ENCODE measurements at places on chromosomes 1 and 21.

DNA sequence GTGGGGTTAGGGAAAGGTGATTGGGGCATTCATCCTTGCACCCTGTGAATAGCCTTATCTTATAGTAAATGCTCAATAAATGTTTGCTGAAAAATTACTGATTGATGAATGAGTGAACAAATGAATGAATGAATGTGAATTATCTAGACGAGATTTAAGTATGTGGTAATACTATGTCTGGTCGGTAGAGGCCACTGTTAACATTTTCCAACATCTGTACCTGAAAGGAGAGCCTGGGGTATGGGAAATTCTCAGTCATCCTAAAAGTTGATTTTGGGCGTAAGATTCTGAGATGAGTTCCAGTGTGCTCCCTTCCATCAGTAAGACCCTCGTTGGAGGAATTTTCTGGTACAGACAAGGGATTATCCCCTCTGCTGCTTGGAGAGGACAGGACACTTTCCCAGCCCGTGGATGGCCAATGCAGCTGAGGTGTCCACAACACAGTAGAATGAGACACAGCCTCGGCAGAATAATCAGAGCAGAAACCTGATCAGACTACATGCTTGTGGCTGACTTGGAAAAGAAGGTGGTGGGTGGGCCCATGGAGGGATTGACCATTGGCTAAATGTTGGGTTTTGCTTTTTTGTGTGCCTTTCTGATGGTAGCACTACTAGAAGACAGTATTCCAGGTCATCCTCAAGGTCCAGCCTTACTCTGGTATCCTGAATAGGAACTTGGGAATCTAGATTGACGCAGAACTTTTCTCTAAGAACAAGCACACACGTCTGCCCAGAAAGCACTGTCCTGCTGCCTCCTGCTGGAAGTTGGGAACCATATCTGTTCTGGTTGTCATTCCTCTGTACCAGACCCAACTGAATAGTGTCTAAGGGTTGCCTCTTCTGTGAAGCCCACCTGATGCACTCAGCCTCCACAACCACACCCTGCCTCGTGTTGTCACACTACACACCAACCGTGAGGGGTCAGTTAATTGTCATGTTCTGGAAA is 262.0 kb downstream of the TNR start:
- DNase-seq = peak; percentile 24

GRCh38 chr1:24742090-24742938 is 2.9 kb upstream of the CLIC4 start:
- no peak for DNase-seq

DNA sequence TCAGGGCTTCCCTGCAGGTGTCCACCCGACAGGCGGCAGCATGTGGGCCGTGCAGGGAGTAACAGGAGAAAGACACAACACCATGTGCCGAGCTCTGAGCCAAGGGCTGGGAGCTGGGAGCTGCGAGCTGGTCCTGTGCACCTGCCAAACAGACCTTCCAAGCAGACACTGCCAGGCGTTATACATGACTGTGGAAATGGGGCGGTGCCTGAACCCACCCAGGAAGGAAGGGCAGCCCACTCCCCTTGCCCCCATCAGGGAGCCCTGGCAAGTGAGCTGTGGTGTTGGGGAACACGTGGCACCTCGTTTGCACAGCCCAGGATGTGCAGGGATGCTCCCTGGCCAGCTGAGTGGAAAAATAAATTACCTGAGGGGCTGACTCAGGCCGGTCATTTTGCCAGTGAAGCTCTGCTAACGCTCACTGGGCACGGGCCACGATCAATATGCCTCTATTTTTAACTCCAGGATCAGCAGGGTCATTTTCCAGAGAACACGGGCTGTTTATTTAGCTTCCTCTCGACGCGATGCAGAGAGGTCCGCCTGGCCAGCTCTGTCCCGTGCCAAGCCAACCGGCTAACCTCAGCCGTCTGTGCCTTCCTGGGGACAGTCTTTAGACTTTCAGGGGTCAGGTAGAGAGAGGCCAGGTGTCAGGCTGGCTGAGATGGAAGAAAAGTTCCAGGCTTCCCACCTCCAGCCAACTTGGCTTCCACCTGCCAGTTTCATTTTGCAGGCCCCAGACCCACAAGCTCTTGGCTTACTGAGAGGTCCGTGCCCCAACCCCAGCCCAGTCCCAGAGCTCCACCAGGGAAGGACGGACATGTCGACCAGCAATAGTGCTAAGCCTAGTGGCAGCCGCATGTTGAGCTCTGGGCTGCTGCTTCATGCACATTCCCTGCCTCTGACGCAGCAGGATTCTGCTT is 196.7 kb upstream of the VAMP3 start:
- no peak for DNase-seq

GRCh38 chr1:156062189-156062588 is 1.2 kb downstream of the RAB25 start:
- DNase-seq = no peak

- DNase-seq = no peak
Observed at GRCh38 chr21:35168735-35169134, 119.6 kb upstream of the RUNX1 start.

DNA sequence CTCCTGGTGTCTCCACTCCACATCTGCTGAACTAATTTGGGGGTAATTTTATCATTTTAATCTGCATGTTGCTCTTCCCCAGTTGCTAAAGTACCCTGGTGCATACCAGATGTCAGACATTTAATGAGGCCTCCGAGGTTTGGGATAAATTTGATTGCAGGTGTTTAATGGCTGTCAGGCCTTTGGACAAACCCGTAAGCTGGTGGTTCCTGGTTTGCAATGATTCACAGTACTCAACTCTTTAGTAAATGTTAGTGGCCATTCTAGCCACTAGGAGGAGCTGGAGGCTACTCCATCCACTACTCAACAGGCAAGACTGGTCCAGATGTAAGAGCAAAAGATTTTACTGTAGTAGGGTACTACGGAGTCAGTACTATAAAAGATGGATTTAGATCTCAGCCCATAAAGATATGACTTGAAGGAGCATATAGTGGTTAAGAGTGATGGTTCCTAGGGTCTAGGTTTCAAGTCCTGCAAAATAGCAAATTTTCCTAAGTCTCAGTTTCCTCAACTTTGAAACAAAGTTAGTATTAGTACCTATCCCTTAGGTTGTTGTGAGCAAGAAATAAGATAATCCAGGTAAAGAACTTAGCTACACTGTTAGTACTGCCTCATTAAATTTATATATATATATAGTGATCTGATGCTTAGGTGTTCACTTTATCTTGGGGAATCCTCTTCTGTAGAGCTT is 132.8 kb downstream of the SNX7 start:
- peak; percentile 56 for DNase-seq

DNA sequence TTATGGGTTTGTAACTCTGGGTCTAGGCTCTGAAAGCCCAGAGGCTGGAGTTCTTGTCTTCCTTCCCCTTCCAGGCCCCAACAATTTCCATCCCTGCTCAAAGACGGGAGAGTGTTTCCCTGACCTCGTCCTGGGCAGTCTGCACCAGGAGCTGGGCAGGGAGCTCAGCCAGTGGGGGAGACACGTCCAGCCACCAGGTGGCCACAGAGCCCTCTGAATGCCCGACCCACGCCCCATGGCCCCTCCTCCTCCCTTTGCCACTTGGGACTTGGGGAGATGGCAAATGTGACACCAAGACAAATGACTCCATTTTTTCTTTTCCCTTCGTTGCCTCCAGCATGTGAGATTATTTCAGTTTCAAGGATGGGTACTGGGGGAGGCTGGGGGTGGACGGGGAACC is 159.9 kb upstream of the AJAP1 start:
- no peak for DNase-seq

- no peak for DNase-seq
Observed at GRCh38 chr1:39178541-39179431, 25.7 kb upstream of the MACF1 start.

DNA sequence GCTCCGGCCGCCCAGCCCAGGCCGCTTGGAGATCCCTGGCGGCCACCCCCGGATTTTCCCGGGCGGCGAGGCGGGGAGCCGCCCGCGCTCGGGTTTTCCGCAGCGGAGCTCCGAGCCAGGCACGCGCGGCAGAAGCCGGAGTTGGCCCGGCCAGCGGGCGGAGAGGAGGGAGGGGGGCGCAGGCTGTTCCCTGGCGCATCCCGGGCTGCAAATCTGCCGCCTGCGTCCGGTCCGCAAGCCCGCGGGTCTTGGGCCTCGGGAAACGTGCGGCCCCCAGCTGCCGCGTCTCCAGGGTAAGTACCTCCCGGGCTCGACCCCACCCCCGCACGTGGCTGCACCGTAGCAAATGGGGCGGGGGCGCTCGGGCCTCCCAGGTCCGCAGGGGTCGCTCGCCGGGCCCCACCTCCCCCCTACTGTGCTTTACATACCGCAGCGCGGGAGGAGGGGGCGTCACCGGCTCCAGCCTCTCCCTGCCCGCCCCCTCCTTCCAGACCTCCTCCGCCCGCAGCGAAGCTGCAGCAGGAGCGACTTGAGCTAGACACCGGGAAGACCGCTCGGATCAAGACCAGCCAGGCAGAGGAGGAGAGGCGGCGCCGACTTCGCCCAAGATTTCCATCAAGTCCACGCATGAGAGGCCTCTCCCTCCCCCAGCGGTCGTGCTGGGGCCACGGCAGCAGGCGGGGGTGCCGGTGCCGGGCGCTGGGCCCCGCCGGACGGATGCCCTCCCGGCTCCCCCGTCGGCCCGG is 1.6 kb downstream of the TMEM200B start:
- no peak for DNase-seq

GRCh38 chr1:65360648-65361047 is 51.3 kb downstream of the DNAJC6 start:
- DNase-seq = no peak

DNA sequence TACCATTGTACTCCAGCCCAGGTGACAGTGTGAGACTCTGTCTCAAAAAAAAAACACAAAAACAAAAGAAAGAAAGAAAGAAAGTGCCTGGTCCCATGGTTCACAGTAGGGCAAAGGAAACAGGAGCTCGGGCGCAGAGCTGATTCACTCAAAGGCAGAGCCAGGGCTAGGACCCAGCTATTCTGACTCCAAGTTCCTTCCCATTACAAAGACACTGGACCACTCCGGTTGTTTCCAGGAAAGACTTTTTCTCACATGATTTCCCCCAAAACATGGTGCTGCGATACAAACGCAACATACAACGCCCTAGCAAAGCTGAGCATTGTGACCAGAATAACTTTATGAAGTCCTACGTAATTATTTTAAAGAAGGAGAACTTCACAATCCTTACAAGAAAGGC is 10.7 kb downstream of the ABCG1 start:
- no peak for DNase-seq

GRCh38 chr1:180572760-180573159 is 14.0 kb downstream of the OVAAL start:
- DNase-seq = no peak

DNA sequence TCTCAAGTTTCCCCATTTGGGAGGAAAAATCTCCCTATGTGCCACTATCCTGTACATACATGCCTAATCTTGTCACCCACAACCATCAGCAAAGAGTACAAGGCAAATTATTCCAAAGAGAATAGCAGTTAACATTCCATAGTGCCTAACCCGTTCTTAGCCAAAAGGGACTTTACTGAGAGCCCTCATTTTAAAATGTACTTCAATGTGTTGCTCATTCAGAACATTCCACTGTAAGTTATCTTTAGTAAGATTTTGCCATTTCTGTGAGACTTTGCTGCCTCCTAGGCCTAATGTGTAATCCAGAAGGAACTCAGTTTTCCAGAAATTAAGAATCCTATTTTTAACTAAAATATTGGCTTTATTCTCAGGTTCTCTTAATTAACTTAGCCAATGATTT is 11.3 kb upstream of the MRPL55 start:
- no peak for DNase-seq

GRCh38 chr1:1438531-1439381 is 3.3 kb downstream of the VWA1 start:
- no peak for DNase-seq

DNA sequence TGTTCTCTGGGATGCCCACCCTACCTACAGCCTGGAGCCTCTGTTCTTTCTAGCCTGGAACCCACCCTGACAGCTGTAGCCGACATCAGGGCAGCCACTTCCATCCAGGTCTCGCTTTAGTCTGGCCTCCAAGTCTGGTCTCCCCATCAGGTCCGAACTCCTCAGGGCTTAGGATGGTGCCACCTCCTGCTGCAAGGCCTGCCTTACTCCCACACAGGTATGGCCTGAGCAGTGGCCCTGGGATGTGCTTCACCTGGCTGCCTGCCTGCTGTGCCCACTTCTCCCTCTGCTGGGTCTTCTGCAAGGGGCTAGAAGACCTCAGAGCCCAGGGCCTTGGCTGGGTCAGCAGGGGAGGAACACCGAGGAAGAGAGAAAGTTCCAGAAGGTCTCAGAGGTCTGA is 35.7 kb upstream of the MAGOH start:
- DNase-seq = no peak

DNA sequence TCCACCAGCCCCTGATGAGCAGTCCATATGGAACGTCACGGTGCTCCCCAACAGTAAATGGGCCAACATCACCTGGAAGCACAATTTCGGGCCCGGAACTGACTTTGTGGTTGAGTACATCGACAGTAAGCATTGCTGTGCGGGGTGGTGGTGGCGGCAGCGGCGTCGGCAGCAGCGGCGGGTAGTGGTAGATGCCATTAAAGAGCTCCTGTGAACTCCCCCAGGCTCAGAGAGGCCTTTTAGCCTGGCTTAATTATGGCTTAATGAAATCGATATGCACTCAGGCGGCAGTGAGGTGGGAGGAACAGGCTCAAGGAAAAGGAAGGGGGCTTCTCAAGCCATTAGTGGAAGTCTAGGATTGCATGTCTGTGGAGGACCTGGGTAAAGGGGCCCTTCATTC is 41.9 kb upstream of the CNTN2 start:
- DNase-seq = no peak

- DNase-seq = no peak
Observed at GRCh38 chr1:20684050-20684620, 23.0 kb upstream of the DDOST start.

DNA sequence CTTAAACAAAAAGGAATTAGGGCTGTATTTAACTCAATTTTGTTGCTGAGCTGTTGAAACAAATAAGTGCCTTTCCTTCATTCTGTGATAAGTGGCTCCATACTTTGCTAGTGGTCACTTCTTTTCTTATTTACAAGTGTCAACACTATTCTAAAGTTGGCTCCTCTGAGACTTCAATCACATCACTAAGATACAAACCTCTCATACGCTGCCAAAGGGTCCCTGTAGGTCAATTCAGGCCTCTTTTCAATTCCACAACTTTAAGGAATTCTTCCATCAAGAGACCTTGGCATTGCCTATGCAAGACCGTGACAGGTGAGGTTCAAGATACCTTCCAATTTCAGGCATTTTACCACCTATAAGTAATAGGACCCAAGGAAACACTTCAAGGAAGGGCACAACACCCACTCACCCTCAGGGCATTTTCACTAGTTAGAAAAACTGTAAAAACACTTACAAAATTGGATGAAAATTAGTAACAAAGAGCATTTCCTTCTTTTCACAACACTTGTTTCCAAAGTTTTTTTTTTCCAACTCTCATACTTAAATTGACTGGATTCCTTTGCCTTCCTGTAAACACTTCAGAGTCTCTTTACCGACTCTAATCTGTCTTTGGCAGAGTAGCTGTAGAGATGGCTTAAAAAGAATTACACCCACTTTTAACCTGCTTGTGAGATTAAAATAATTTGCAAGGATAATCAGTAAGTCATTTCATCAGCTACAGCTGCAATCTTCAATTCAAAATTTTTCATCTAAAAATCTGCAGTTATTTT is 24.5 kb downstream of the SERBP1 start:
- no peak for DNase-seq

GRCh38 chr1:248165186-248165585 is 9.4 kb upstream of the OR2M2 start:
- no peak for DNase-seq

GRCh38 chr21:36606983-36607325 is 92.0 kb upstream of the SIM2 start:
- no peak for DNase-seq

All from left renal cortex interstitium (tissue), 4 donors.